ENCODE measurements at places on chromosomes 13 and 19.

- no peak for DNase-seq
Observed at GRCh38 chr13:101390461-101390860, 25.8 kb downstream of the NALCN start.

- no peak for DNase-seq
Observed at GRCh38 chr13:79913141-79913827, 427.6 kb downstream of the SPRY2 start.

- DNase-seq = no peak
Observed at GRCh38 chr13:24341439-24341838, 32.1 kb downstream of the C1QTNF9 start.

DNA sequence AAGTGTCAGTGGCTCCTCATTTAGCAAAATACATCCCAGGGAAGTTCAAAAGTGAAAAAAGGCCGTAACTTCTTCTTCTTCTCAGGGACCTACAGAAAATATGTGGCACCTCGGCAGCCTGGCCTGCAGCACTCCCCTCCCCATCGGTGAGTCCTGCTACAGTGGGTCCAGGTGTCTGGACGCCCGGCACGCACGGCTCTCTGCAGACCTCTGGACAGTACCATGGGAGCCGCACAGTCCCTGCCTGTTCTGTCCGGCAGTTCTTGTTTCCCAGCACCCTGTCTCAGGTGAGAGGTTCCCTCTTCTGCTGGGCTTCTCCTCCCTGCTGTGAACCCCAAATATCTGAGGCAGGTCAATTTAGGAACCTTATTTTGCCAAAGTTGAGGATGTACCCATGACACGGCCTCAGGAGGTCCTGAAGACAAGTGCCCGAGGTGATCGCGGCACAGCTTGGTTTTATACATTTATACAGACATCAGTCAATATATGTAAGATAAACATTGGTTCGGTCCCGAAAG, 36.8 kb upstream of the ALOX5AP start:
- DNase-seq = no peak

DNA sequence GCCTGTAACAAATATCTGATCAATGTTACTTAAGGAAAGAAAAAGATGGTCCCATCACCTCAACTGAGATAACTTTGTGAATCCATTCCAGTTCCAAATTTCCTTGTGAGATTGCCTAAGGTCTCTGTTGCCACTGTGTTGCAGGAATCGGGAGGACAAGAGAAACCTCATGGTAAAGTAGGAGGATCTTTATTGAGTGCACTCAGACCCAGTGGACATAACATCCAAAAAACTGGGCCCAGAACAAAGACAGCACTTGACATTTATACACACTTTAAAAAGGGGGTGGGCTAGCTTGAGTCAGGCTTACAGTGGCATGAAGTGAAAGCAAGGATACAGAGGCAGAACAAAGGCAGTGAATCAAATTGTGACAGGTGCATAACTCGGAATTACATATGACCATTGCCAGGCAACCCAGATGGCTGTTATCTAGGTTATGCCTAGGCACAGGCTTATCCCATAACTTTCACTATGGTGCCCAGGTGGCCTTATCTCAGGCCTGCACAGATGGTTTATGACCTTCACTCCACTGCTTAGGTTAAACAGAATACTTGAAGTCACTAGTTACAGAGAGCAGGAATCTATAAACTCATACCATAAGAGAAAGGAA, 459.4 kb upstream of the PCDH20 start:
- no peak for DNase-seq

All from thyroid gland (tissue), 4 donors.